ENCODE measurements at places on chromosomes 12 and 14. TPM values are rescaled to one million over a fixed set of nuclear protein-coding genes. Genes with fewer than 3 reads are reported as not detected.

Gene SLC24A4
- not detected for total RNA-seq

Gene FSCB
- total RNA-seq: not detected

Gene KLHDC1
- 2.8 TPM for total RNA-seq

Gene MEG3
- total RNA-seq: 31.0 TPM

Gene APOF
- total RNA-seq: not detected

Gene COX8C
- total RNA-seq: not detected

Gene KRT80
- total RNA-seq: 0.20 TPM

Gene PPP1CC
- 164 TPM for total RNA-seq

Gene LBHD2
- total RNA-seq: not detected

Gene KCNJ8
- total RNA-seq: 2.2 TPM

Gene SYCP3
- total RNA-seq: not detected

Gene TMEM117
- total RNA-seq: 8.9 TPM

Gene SLC17A8
- total RNA-seq: 1.2 TPM

Gene AKAP6
- total RNA-seq: 2.9 TPM

Gene PLCZ1
- total RNA-seq: not detected

Gene CDH24
- 23.7 TPM for total RNA-seq

Gene LRFN5
- total RNA-seq: 0.46 TPM

Gene TRMT61A
- 10.7 TPM for total RNA-seq

Gene RTN1
- 27.0 TPM for total RNA-seq

Gene MIP
- not detected for total RNA-seq

Gene REM2
- 11.3 TPM for total RNA-seq

Gene ACVRL1
- not detected for total RNA-seq

Gene ADGRD1
- total RNA-seq: 6.6 TPM

Gene GPR68
- total RNA-seq: 0.87 TPM

Gene TAS2R9
- total RNA-seq: 0.26 TPM

Gene KRT82
- not detected for total RNA-seq

Gene RTL1
- 159 TPM for total RNA-seq

Gene ST8SIA1
- total RNA-seq: 5.3 TPM

Gene AVPR1A
- 0.16 TPM for total RNA-seq

Gene BLOC1S1
- 68.5 TPM for total RNA-seq

Gene KCNH5
- total RNA-seq: 3.1 TPM

Gene CMTM5
- not detected for total RNA-seq

Gene PNMA1
- 52.7 TPM for total RNA-seq

Gene LRRC43
- total RNA-seq: 5.5 TPM

Gene SAV1
- total RNA-seq: 28.3 TPM

Gene NOVA1
- total RNA-seq: 23.7 TPM

Gene CLEC4E
- total RNA-seq: not detected

Gene KCNC2
- total RNA-seq: not detected

Gene TEX52
- not detected for total RNA-seq

Gene RNASE8
- total RNA-seq: not detected

Gene USP15
- total RNA-seq: 49.1 TPM

Gene LUM
- 0.16 TPM for total RNA-seq

Gene WNT1
- total RNA-seq: not detected

Gene NDRG2
- total RNA-seq: 58.6 TPM

Gene HVCN1
- total RNA-seq: 4.2 TPM

Gene B3GNT4
- total RNA-seq: 0.91 TPM

Gene KRT79
- total RNA-seq: not detected

Gene ACOT6
- not detected for total RNA-seq

Gene TRHDE
- 2.7 TPM for total RNA-seq

Gene C12orf50
- total RNA-seq: 0.10 TPM

All from progenitor cell of endocrine pancreas (in vitro differentiated cells).